Type B pancreatic cell (in vitro differentiated cells): ENCODE measurements at places on chromosomes 6 and 20.

- no peak for DNase-seq
Observed at GRCh38 chr20:48178633-48179032, 393.4 kb upstream of the SULF2 start.

- DNase-seq: no peak
Observed at GRCh38 chr6:130306377-130306776, 59.4 kb upstream of the TMEM200A start.

- DNase-seq: no peak
Observed at GRCh38 chr6:167898673-167899311, 72.1 kb downstream of the AFDN start.

GRCh38 chr20:38630727-38631126 lies 29.1 kb downstream of the ARHGAP40 start:
- no peak for DNase-seq

GRCh38 chr6:150881911-150882481 lies 16.5 kb downstream of the MTHFD1L start:
- no peak for DNase-seq
